ENCODE measurements at places on chromosomes 13 and 19.

DNA sequence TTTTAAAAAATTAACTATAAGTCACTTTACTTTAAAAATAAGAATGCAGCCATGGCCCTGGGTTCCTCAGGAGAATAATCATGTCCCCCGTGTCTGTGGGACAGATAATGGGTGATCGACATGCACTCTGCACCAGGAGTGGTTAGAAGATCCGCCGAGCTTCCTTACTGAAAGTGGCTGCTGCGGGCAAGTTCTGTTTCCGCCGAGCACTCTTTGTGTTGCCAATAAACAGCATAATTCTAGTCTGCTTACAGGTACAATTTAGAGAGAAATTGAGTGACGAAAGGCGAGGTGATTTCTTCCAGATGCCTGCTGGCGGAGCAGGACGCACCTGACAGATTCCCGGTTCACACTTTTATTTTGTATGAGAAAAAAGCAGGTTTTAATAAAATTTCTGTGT lies 139.0 kb downstream of the SOX1 start:
- DNase-seq = no peak

DNA sequence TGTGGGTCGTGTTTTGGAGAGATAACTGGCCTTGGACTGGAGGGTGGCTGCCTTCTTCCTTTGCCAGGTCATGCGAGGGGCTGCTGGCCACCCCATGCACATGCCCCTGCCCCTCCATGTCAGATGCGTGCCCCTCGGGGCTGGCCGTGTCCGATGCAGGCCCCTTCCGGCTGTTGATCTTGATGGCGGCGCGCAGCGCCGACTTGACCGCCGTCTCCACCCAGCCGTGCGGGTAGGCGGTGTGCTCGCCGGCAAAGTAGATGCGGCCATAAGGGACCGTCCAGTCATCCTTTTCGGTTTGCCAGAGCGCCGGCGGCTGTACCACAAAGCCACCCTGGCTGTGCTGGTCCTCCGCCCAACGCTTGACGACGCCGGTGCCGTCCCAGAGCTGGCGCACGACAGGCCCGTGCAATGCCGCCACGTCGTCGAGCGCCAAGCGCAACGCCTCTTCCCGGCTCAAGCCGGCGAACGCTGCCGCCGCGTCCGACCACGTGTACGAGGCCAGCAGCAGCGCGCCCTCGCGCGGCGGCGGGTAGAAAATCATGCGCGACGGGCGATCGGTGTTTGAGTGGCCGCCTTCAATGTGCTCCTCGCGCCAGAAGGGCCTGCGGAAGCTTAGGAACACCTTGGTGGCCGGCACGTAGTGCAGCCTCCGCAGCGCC lies 6.9 kb downstream of the IL4I1 start:
- peak; percentile 25 for DNase-seq

GRCh38 chr19:19662871-19663255 lies 613 bp downstream of the ATP13A1 start:
- DNase-seq = no peak

GRCh38 chr13:53073711-53074110 lies 45.1 kb downstream of the OLFM4 start:
- no peak for DNase-seq

GRCh38 chr19:5293612-5294378 lies 46.8 kb downstream of the PTPRS start:
- peak; percentile 72 for DNase-seq

GRCh38 chr13:99174533-99175100 lies 26.0 kb upstream of the UBAC2 start:
- DNase-seq = no peak

DNA sequence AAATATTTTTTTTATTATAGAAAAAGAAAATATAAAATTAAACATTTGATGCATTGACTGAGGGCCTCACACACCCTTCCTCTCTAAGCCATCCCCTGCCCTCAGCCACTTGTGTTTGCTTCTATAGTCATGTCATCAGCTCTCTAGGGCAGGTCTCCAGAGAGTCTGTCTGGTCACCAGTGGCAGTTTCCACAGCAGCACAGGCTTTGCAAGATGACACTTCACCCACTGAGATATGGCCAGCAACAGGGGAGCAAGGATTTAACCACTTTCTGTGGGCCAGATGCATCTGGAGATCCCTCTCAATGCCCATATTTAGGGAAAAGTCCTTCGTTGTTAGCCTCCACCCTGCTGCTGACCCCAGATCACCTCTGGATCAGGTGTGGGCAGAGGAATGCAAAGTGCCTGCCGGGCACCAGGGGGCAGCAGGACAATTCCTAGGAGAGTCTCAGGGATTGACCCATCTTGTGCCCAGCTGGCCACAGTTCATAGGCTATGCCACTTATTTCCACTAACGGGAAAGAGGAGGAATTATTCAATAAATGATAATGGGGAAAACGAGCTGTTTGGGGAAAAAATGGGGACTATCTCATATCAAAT lies 4.8 kb downstream of the ABCC4 start:
- no peak for DNase-seq

All from NCI-H2171 (cell line).